ENCODE measurements at places on chromosomes 16 and 17.

- DNase-seq: no peak
Measured at GRCh38 chr17:6257336-6257735, 177.6 kb downstream of the AIPL1 start.

DNA sequence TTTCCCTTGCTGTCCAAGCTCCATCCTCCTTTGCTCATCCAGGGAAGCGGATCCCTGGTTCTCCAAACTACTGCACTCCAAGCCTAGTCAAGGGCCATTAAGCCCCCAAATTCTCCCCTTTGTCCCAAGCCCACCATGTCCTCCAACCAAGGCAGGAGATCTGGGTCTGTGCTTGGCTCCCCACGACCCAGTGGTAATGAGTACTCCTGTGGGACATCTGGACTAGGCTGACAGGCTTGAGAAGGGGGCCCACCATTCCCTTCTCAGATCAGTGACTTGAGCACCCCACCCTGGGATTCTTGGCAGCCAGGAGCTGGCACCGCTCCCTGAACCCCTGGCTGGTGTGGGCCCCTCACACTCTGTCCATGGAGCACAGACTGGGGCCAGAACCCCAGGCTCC is 17.1 kb downstream of the OSBPL7 start:
- DNase-seq: no peak

- DNase-seq: no peak
Measured at GRCh38 chr17:60770946-60771422, 93.3 kb downstream of the BCAS3 start.

DNA sequence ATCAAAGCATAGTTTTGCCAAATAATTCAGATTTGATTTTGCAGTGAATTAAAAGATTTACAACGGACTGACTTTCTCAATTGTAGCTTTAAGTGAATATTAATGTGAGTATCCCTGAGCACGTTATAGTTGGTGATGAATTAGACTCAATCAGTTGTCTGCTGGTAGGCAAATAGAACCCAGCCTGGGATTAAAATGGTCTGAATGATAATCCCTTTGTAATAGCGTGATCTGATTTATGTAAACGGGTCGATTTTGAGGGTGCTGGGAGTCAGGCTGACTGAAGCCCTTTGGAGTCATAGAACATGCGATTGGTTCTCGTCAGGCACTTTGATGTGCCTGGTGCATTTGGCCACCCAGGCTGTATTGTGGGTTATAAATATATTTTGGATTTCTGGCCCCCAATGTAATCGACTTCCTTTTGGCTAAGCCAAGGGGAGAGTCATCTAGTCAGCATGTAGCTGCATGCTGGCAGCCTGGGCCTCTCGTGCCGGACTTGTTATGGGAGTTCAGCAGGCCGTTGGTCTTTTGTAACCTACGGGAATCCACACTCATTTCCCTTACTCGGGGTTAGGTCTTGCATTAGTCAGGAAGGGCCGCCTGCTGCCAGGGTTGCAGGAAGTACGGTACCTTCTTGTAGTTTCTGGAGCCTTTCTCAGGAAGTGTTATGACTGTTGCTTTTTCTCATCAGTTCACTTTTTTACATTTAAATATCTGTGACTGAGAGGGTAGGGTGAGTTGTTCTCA is 5.4 kb downstream of the PGS1 start:
- DNase-seq: no peak

DNA sequence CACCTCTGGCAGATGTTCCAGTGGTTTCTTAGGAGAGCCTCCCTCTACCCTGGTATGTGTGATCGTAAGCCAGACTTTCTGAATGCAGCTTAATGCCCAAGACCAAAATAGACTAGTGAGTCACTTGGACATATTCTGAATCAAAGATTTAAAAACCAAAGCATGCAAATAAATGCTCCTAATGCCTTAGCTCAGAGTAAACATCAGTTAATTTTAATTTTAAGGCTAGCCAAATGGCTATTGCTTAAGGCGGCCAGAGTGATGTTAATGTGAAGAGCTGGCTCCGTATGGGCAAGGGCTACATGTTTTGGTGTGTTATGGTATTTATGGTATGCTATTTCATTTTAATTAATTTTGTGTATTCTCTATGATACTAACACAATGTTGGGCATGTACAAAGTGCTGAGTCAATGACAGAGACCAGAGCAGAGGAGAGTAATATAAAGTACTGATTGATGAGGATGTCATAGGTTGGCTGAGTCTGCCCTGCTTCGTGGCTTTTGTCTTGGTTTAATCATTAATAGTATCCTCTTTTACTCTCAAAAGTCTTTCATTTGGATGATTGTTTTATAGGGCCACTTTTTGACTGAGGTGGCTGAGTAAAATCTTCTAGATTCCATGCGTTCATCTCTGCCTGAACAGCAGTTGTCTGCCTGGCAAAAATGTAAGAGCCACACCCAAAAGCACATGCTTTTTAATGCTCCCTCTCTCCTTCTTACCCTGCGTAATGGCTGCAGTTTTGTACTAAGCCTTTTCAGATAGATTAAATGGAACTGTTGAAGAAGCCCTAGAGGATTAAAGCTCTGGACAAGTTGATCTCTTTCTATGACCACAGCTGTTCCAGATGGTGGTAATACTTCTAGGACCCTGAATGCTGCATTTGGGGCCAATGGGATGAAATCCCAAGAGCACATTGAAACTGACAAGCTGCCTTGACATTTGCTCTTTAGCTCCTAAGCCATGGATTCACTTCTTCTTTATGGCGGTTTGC is 59.6 kb downstream of the MAP2K6 start:
- no peak for DNase-seq
